ENCODE measurements at places on chromosomes 4 and X. TPM values are rescaled to one million over a fixed set of nuclear protein-coding genes. Genes with fewer than 3 reads are reported as not detected.

DNA sequence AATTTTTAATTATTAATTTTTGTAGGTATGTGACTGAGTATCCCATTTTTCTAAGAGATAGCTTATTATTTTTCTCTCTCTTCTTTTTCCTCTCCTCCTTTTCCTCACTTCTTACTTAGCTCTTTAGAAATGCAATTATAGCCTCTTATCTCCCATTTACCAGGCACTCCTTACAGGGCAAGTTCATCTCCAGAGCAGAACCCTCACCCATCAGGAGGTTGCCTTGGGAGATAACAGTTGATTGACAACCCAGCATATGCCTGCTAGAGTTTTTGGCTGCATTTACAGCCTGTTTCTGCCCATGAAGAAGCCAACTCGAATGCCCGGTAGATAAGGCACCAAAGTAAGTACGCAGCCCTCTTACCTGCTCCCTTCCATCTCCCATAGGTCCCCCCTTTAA is 572.9 kb upstream of the ZFP42 start:
- no peak overlapping the region for H3K27ac ChIP-seq
- no peak for DNase-seq
- no peak overlapping the region for H3K4me3 ChIP-seq
- H3K4me1 ChIP-seq, result no peaks in the 10 kb centered on the region
- H3K36me3 ChIP-seq, result no peaks in the 10 kb centered on the region

GRCh38 chrX:109600237-109600651 is 24.7 kb downstream of the KCNE5 start:
- no peak overlapping the region for H3K27ac ChIP-seq
- DNase-seq, result no peak
- no peaks in the 10 kb centered on the region for H3K36me3 ChIP-seq
- peaks cover 6% of the 10 kb centered on the region for H3K27me3 ChIP-seq
- no peak overlapping the region for H3K4me3 ChIP-seq
- no peaks in the 10 kb centered on the region for H3K4me1 ChIP-seq

GRCh38 chr4:166078955-166079354 is 205.9 kb downstream of the TLL1 start:
- DNase-seq, result no peak
- no peaks in the 10 kb centered on the region for H3K4me1 ChIP-seq
- H3K27ac ChIP-seq, result no peak overlapping the region
- H3K36me3 ChIP-seq, result no peaks in the 10 kb centered on the region
- H3K27me3 ChIP-seq, result no peaks in the 10 kb centered on the region

DNA sequence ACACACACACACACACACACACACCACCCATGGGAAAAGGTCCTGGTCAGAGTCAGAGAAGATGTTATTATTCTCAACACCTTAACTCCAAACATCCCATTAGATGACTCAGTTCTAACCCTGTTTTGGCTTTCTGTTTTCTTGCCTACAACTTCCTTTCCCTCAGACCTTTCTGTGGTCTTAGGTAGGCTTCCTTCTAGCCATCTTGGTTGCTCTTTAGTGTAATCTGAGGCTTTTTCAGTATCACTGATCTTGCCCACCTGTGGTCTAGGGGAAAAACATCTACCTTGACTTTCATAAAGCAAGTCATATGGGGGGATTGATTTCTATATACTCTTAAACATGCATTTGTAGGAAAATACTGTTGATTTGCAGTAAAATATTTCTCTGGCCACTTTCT is 56.9 kb downstream of the ATG4A start:
- DNase-seq, result no peak
- peaks cover 5% of the 10 kb centered on the region for H3K36me3 ChIP-seq
- no peaks in the 10 kb centered on the region for H3K27me3 ChIP-seq

DNA sequence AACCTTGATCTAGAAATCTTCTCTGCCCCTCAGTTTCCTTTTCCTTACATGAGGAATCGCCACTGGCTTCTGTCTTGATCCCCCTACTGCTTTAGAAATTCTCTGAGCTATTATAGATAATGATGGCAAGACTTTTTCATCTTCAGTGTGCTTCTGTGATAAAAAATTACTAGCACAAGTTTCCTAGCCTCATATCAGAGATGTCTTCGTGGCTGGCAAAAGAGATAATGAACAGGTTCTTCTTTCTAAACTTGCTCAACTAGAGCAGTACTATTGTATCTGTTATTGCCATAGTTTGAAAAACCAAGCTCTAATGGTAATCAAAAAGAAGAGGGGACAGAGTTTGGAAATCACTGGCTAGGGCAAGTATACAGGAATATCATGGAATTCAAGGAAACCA is 4.1 kb upstream of the PDGFC start:
- no peaks in the 10 kb centered on the region for H3K36me3 ChIP-seq
- peak overlapping the region; percentile 61 for H3K27ac ChIP-seq
- no peak for DNase-seq

- no peak for DNase-seq
- peaks cover 53% of the 10 kb centered on the region for H3K4me1 ChIP-seq
- peak overlapping the region; percentile 47 for H3K27ac ChIP-seq
- no peaks in the 10 kb centered on the region for H3K27me3 ChIP-seq
- H3K4me3 ChIP-seq, result peak overlapping the region; percentile 61
- no peaks in the 10 kb centered on the region for H3K36me3 ChIP-seq
These were observed 353 bp downstream of the NSD2 start for GRCh38 chr4:1871471-1872021.

DNA sequence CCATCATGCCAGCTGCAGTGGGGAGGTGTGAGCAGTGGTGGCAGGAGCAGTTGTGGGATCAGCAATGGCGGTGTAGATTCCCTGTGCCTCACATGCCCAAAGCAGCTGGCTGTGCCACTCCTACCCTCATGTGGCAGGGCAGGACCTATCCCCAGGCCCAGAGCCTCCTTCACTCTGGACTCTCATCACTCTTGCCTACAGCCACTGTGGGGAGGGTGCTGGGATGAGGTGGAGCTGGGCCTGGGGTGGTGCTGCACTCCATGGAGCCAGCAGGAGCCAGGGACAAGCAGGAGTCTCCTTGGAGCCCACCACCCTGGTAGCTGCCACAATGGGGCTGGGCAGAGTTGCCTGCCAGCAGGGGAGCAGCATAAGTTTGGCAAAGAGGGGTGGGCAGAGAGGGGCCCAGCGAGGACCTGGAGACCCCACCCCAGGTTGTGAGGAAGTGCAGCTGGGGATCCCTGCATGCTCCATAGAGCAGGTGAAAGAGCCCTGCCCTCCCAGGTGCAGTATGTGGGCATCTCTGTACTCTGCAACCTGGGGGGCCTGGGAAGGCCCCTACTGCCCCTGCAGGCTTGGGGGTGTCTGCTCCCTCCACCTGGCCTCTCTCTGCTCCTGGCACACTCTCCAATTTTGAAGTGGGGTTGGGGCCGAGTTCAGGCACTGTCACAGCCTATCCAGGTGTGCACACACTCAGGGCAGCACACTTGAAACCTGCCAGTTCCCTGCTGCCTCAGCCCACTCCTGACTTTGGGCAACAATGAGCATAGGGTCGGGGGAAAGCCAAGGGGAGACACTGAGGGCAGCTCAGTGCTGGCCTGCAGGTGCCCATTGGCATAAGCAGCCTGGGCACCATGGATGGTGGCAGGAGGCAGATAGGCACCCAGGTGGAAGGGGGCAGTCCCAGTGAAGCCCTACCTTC is 74.0 kb upstream of the INTU start:
- no peaks in the 10 kb centered on the region for H3K36me3 ChIP-seq
- H3K4me1 ChIP-seq, result no peaks in the 10 kb centered on the region
- no peak for DNase-seq

- DNase-seq, result peak; percentile 26
- H3K4me1 ChIP-seq, result peaks cover 9% of the 10 kb centered on the region
- peak overlapping the region; percentile 38 for H3K4me3 ChIP-seq
- no peaks in the 10 kb centered on the region for H3K36me3 ChIP-seq
These were observed 20.9 kb upstream of the MTM1 start for GRCh38 chrX:150547375-150548115.

GRCh38 chr4:62408454-62408853 is 1208.3 kb downstream of the ADGRL3 start:
- H3K27me3 ChIP-seq, result no peaks in the 10 kb centered on the region
- H3K4me1 ChIP-seq, result no peaks in the 10 kb centered on the region
- DNase-seq, result no peak
- no peak overlapping the region for H3K27ac ChIP-seq
- no peak overlapping the region for H3K4me3 ChIP-seq
- H3K36me3 ChIP-seq, result no peaks in the 10 kb centered on the region

GRCh38 chr4:137531168-137531985 is 917 bp downstream of the PCDH18 start:
- H3K27me3 ChIP-seq, result peaks cover 9% of the 10 kb centered on the region
- H3K27ac ChIP-seq, result peak overlapping the region; percentile 42
- no peaks in the 10 kb centered on the region for H3K4me1 ChIP-seq
- peaks cover 9% of the 10 kb centered on the region for H3K36me3 ChIP-seq

- no peaks in the 10 kb centered on the region for H3K4me1 ChIP-seq
- H3K36me3 ChIP-seq, result peaks cover 13% of the 10 kb centered on the region
- no peak overlapping the region for H3K4me3 ChIP-seq
- no peaks in the 10 kb centered on the region for H3K27me3 ChIP-seq
These were observed 43.0 kb downstream of the ENPEP start for GRCh38 chr4:110518889-110519490.

GYPE gene
- 0.70 TPM for polyA plus RNA-seq

ANOS1 gene
- 5.9 TPM for polyA plus RNA-seq

AFP gene
- polyA plus RNA-seq, result 442 TPM

SUPT20HL2 gene
- 0.04 TPM for polyA plus RNA-seq

MFAP3L gene
- 8.3 TPM for polyA plus RNA-seq

RBMXL3 gene
- polyA plus RNA-seq, result not detected
